Right hindlimb (tissue), 1 donor: ENCODE measurements at places on chromosomes 2 and 18.

- no peak for DNase-seq
Observed at GRCh38 chr2:50290718-50291117, 741.2 kb downstream of the NRXN1 start.

- no peak for DNase-seq
Observed at GRCh38 chr2:168566974-168567665, 111.0 kb downstream of the CERS6 start.

DNA sequence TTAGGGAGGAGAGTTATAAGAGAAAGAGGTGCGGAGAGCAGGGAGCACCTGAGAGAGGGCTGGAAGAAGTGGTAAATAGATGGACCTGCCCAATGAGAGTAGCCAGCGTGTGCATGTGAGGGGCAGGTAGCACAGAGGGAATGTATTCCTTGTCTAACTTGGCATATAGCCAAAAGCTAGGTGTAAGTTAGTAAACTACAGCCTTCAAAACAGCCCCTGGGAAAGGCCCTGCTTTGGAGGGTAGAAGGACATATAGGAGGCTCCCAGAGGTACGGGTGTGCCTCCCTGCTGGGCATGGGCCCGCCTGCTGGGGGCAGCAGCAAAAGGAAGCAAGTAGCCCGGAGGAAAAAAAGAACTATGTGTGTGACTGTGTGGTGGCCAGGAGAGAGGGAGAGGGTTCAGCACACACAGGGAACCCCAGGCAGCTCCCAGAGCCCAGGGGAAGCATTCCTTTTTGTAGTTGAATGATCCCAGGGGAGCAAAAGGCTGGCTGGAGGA is 48.0 kb downstream of the TCF7L1 start:
- no peak for DNase-seq

DNA sequence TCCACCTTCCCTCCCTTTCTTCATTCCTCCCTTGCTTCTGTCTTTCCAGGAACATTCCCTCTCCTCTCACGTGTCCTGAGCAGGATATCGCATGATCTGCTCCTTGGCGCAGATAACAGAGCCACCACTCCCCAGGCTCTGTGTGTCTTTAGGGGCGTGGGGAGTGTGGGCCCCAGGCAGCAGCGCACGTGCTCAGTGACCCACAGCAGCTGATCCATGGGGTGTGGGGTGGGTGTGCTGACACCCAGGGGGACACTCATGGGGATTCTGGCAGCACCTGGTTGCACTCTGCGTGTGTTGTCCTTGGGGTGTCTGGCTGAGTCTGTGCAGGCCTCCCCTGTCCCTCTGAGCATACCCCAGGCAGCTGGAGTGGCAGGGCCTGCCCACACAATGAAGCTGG is 9.9 kb upstream of the FOSL2 start:
- no peak for DNase-seq

GRCh38 chr2:163626208-163626607 is 109.6 kb downstream of the FIGN start:
- DNase-seq = no peak

DNA sequence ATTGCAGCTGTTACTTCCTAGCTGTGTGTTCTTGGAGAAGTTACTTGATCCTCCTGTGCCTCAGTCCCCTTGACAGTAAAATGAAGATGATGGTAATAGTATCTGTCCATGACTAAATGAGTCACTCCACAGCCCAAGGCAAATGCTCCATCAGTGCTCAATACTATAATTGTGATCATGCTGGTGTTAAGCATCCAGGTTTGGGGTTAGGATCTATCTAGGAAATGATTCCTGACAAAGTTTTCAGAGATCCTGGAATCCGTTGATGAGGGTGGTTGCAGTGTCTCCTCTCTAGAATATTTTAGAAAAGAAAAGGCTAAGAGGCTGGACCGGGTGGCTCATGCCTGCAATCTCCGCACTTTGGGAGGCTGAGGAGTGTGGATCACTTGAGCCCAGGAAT is 2.7 kb upstream of the PRELID3A start:
- DNase-seq = no peak

GRCh38 chr2:139969323-139969722 is 1189.1 kb upstream of the NXPH2 start:
- DNase-seq = no peak

DNA sequence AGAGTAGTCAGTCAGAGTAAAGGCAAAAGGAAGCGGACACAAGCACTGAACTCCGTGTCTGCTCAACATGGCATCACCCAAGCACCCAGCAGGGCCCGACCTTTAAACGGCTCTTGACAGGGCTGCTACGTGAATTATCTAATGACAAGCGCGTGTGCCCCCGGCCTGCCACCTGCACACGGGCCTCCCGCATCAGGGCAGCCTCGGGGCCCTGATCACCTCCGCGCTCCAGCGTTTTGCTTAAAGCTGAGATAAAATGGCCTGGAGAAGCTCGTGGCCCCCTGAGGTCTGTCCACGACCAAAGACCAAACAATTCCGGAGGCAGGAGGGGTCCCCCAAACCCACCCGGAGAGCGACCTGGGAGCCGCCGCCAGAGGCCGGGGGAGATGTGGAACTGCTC is 376 bp downstream of the NDUFA10 start:
- DNase-seq = no peak
